ENCODE measurements at places on chromosomes 4 and X.

DNA sequence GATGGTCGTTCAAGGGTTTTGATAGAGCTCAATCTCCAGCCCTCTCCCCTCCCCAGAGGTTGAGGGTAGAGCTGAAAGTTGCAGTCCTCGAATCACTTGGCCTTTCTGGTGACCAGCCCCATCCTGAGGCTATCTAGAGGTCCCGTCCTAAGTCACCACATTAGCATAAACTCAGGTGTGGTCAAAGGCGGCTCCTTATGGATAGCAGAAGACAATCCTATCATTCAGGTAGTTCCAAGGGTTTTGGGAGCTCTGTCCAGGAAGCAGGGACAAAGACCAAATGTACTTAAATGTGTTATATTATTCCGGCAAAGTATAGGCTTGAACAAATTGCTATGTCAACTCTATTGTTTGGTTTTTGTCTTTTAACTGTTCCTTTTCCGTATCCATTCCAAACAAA, 30.6 kb downstream of the PDK3 start:
- DNase-seq: no peak

- no peak for DNase-seq
These were observed 27.2 kb downstream of the FBXO8 start for GRCh38 chr4:174256277-174256713.

GRCh38 chrX:150982788-150983520, at the start of gene HMGB3:
Gene HMGB3 (plus strand): TSS chrX:150983335. CDS start chrX:150985600, 2,265 bp downstream.
- peak; percentile 69 for DNase-seq

DNA sequence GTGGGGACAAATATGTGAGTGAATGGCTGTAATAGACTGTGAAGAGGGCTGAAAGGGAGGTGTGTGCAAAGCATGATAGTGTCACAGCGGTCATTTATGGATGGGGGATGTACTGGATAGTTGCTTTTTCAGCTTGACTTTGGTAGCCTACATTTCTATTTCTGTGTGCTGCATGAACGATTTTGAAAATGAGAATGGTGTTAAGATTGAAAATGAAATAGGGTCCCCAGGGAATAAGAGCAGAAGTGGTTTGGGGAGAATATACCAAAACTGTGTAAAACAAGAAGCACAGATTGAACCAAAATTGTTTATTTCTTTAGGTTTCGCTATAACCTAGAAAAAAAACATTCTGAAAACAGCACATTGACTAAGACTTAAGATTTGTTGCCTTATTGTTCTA, 58.8 kb upstream of the CLNK start:
- no peak for DNase-seq

DNA sequence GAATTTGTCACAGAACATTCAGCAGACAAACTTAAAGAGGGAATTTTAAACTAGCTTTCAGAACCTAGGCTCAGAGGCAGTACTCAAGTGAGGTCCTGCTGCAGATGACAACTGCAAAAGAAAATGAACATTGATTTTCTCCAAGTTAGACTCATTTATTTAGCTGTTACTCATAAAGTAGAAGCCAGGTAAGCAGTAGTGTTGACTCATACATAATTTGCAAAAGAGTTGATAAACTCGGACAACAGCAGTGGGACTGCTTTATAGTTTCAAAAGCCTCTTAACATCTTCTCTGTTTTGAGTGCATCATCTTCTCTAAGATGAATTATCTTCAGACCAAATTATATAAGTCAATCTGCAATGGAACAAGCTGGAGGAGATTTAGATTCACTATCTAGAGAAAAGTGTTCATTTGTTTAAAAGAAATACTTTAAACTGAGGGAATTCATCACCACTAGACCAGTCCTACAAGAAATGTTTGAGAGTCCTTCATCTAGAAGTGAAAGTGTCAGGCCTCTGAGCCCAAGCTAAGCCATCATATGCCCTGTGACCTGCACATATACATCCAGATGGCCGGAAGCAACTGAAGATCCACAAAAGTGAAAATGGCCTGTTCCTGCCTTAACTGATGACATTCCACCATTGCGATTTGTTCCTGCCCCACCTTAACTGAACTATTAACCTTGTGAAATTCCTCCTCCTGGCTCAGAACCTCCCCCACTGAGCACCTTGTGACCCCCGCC, 49.5 kb downstream of the COQ2 start:
- DNase-seq: no peak

DNA sequence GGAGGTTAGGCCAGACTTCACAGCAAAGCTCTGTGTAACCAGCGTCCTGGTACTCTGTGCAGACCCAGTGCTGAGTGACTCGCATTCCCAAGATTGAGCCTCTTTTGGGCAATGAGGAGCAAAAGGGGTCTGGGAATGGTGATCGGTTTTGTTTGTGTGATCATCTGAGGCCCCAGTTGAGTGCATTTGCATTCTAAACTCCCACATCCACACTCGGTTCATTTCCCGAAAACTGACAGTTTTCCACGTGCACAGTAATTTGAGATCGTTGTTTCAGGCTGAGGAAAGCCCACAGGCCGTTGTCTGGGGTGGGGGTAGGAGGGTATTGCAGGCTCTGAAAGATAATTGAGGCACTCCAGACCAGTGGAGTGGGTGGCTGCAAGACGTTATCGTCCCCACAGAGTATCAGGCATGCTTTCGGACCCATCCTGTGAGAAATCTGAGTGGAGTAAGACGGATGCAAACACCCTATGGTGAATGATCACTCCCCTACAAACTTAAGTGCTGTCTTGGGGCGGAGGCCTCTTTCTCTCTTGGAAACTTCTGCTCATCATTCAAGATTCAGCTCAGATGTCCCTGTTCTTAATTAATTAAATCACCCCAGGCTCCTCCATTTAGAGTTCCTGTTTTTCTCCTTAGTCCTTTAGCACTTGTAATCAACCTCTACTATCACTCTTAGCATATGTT, 96.1 kb downstream of the AFF1 start:
- DNase-seq: no peak

DNA sequence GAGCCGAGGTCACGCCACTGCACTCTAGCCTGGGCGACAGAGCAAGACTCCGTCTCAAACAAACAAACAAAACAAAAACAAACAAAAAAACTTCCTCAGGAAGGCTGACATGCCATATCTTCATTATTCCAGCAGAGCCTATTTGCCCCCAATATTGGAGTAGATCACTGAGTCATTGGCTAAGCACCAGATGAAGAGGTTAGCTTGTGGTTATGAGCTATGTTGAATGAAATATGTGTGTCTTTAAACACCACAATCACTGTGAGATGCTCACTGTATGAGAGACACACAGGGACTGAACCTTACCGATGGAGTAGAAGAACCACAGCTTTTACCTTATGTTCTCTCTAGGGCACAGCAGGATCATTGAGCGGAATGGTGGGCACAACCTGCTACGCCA, 122.1 kb upstream of the EOLA2 start:
- no peak for DNase-seq

GRCh38 chr4:6367371-6367851, 97.8 kb downstream of the WFS1 start:
- DNase-seq: no peak

DNA sequence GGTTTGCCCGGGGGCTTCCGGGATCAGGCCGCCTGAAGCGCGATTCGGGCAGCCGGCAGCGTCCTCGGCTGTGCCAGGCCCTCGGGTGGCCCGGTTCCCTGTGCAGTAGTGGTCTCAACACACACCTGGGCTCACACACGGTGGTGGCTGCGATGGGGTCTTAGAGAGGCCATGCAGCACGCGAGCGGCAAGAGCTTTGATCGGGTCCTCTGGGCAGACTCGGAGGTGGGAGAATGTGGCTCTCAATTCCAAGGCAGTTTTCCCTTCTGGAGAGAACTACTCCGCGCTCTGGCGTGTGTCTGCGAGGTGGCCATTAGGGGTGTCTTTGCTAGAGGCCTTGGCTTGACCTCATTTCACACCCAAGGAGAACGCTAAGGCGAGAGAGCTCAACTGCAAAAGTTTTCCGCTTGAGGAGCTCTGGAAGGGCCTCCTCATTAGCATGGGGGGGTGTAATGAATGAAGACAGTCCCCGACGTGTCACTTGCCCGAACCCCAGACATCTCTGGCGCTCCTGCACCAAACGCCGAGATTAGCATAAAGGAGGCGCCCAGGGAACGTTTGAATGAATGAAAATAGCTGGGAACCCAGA, 771 bp upstream of the RBPJ start:
- DNase-seq: no peak

DNA sequence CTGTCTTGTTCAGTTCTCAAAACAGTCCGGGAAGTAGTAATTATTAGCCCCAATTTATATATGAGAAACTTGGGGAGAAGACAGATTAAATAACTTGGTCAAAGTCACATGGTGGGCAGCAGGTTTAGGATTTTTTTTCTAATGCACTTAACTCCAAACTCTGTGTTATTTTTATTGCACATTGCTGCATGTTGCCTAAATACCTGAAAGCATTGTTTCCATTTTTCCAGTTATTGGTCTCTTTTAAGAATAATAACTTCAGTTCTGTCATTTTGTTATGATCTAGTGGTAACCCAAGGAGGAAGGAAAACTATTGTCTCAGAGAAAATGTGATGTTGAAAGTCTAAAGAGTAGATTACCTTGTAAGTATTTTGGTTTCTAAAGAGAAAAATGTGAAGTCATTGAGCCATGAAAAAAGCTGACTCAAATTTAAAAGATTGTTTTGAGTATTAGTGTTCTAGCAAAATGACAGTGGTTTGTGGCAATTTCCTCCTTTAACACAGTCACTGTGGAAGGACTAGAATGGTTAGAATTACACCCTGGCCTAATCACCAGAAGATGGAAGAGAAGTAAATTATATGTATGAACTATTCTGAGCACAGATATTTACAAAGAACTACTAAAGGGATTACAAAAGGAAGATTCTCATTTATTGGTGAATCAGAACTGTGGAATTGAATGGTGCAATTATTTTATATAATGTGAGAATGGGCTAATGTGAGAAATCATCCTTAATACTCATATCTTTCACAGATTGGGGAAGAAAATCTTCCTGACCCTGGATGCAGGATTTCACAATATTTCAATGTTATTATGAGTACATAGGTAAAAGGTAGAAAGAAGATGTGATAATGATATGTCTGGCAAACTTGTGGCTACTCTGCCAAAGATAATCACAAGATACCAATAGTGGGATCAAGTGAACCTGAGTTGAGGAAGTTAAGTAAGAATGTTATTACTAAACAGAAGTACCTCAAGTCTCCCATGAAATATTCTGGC, 21.7 kb upstream of the CXCL8 start:
- no peak for DNase-seq

DNA sequence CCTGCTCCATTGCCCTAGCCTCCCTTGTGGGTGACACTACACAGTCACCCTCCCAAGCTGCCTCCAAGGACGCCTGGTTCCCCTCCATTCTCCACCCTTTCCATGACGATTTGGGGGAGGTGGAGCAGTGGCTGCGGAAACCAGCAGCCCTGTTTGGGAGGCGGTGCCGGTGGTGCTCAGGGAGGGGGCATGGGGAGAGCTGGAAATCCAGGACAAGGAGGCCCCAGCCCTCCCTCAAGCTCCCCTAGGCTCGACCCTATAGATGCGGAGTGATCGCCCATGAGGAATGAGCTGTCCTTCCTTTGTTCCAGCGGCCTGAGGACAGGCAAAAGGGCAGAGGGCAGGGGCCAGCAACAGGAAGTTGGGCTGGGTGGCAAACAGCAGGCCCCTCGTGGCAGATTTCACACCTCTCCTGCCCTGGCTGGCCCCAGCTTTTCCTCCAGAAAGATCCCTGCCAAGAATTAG, 3.6 kb upstream of the RENBP start:
- DNase-seq: no peak

GRCh38 chr4:16026160-16026761, 57.6 kb downstream of the PROM1 start:
- no peak for DNase-seq

DNA sequence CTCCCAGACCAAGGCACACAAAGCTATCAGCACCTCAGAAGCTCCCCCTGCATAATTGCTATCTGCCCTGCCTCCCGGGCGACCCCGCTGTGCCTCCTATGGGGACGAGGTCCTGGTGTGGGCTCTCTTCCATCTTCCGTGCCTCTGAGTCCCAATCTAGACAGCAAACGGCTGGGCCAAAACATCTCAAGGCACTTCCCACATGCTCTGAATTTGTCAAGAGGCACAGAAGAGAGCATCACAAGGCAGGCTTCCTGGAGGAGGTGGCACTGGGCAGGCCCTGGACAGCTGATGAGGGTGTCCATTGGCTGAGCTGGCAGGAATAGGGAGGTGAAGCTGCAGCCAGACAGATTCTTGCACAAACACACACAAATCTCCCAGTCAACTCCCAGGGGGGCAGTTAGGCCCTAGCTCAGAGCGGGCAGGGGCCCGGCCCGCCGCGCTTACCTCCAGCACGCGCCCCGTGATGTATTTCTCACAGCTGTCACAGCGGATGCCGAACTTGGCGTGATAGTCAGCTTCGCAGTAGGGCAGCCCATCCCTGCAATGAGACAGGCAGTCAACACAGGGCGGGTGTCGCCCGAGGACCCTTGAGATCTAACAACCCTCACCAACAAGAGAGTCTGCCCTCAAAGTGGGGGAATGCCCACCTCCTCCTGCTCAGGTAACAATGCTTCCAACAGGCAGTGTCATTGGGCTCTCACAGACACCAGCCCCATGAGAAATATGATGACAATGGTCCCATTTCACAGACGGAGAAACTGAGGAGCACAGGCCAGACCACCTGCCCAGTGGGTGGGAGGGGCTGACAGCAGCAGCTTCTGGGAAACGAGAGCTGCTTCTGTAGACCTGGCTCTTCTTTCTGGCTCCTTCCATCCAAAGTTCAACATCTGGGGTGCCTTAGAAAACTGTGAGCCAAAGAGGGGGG, 81.2 kb downstream of the ABLIM2 start:
- DNase-seq: no peak

GRCh38 chr4:62028745-62029144, 828.6 kb downstream of the ADGRL3 start:
- no peak for DNase-seq

DNA sequence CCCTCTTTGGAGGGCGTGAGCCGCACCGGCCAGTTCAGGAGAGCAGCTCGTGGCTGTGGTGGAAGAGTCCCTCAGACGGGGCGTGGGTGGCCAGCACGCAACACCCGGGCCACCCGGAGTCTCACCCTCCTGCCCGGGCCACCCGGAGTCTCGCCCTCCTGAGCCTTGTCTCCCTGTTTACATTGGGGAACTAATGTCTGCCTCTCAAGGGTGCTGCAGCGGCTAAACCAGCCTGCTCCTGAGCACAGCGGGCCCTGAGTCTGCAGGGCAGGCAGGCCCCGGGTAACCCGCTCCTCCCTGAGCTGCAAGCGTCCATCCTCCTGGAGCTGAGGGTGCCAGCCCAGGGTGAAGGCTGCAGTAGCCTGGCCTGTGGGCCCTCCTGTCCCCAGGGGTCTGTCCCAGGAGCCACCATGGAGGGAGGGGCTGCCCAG, 3.0 kb downstream of the PDE6B start:
- no peak for DNase-seq

GRCh38 chr4:100828986-100829685, 311.3 kb upstream of the EMCN start:
- DNase-seq: no peak

DNA sequence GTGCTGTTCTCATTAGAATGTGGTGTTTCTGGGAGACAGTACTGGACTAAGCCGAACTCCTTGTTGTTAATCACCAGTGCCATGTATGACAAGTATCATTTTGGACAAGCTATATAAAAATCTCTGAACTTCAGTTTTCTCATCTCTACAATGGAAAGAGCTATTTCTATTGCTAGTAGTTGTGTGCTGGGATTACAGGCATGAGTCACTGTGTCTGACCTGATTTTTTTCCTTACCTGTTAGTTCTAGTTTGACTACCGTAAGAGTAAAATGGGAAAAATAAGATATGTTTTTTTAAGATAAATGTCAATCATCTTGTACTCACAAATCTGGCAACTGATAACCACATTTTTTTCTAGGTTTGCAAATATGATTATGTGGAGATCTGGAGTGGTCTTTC, 192.3 kb downstream of the TLL1 start:
- no peak for DNase-seq
